ENCODE measurements at places on chromosomes 16 and 17.

- DNase-seq, result no peak
Observed at GRCh38 chr16:1818873-1819525, 7.6 kb downstream of the HAGH start.

DNA sequence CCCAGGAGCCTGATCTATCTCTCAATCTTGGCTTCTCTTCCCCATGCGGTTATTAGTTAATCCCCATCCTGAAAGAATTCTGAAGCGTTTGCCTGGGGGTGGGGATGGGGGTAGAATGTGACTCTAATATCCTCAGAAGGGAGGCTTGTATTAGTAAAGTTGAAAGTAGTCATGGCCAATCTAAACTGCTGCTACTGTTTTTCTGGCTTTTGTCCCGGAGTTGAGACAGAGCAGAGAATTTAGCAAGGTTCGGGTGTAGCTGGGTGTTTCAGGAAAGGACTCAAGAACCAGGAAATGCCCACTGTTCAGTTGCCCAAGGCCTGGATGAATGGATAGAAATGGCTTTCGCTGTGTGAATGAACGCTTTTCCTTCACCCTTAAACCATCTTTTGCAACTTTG lies 17.6 kb upstream of the ITGAM start:
- no peak for DNase-seq

- peak; percentile 45 for DNase-seq
Observed at GRCh38 chr16:81873843-81874752, 95.0 kb downstream of the PLCG2 start.

DNA sequence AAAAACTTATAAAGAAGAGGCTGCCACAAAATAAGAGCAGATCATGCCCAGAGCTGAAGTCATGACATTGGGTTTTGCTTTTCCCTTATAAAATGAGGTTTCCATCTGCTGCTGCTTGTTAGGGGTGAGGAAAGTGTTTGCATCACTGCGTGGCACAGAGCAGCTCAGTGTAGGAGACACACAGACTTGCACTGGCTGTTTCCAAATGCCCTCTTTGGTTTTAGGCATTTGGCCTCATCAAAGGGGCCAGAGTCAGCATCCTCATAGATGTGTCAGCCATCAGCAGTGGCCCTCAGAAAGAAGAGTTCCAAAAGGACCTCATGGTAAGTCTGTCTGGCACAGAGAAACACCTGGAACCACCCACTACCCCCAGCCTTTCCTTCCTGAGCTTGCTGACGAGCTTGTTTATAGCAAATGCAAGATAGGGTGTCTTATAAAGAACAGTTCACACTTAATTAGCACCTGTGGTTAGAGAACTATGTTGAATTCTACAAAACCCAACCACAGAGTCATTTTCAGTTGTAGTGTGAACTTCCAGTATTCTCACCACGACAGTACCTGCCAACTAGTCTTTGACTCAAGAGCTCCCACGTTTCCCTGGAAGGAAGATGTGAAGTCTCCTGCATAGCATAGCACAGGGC lies 17.0 kb downstream of the VWA3A start:
- DNase-seq, result no peak

DNA sequence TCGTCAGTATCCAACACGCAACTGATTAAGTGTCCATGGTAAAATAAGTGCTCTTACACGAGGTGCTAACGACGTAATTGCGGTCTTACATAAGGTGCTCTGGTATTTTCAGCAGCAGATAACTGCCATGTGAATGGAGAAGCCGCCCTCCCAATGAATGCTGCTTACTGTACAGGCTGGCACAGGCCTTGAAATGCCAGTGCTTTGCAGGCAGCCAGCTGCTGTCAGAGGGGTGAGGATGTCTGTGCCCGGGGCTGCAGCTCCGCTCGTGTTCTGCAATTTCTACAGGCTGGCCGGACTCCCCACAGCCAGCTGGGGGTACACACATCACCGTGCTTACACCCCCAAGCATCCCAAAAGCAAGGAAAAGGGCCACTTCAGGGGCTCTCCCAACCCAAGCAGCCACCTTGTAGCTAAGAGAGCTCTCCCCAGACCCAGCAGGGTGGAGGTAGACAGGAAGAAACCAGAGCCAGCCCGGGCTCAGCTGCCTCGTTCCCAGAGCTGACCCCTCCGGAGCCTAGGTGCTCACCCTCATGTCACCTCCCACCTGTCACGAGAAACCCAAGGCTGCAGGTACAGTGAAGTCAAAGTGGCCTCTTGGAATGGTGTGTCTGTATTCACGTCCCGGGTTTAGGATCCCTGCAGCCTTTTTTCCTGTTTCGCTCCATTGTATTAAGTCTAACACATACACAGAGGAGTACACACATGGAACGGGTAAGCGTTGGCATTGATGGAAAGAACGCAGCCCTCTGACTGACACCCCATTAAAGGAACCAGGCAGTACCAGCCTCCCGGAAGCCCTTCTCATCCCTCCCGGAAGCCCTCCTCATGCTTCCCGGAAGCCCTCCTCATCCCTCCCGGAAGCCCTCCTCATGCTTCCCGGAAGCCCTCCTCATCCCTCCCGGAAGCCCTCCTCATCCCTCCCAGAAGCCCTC lies 27.2 kb upstream of the RPH3AL start:
- DNase-seq, result no peak

- no peak for DNase-seq
Observed at GRCh38 chr16:74776926-74777325, 2.3 kb upstream of the FA2H start.
